MG63 (cell line): ENCODE measurements at places on chromosomes 6 and 20. TPM values are rescaled to one million over a fixed set of nuclear protein-coding genes. Genes with fewer than 3 reads are reported as not detected.

- peak; percentile 22 for DNase-seq
Observed at GRCh38 chr20:17925141-17925939, 43.3 kb downstream of the SNX5 start.

- no peak for DNase-seq
Observed at GRCh38 chr6:109447878-109448555, 7.5 kb downstream of the SMPD2 start.

TUBB1 gene
- not detected in 2 replicates for total RNA-seq

SIRPB2 gene
- not detected in 2 replicates for total RNA-seq
